Activated T-helper 9 cell treated with anti-CD3 and anti-CD28 coated beads, Interleukin-2, amount 50 U/mL, for 16 hours (primary cell): ENCODE measurements at places on chromosomes 5 and 9.
A peak's percentile ranks its signal among the peaks of the same experiment; 100 is the strongest.

GRCh38 chr5:9540791-9541190, 5.1 kb downstream of the SEMA5A start:
- no peak for DNase-seq

DNA sequence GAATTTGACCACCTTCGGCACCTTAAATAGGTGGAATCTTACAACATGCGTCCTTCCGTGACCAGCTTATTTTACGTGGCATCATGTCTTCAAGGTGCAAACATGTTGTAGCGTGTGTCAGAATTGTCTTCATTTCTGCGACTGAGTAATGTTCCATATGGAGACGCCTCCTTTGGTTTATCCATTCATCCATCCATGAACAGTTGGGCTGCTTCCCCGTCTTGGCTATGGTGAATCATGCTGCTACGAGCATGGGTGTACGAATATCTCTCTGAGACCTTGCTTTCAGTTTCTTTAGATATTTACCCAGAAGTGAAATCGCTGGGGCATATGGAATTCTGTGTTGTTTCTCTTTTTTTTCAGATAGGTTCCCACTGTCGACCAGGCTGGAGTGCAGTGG, 391.9 kb upstream of the IRX2 start:
- DNase-seq: no peak

DNA sequence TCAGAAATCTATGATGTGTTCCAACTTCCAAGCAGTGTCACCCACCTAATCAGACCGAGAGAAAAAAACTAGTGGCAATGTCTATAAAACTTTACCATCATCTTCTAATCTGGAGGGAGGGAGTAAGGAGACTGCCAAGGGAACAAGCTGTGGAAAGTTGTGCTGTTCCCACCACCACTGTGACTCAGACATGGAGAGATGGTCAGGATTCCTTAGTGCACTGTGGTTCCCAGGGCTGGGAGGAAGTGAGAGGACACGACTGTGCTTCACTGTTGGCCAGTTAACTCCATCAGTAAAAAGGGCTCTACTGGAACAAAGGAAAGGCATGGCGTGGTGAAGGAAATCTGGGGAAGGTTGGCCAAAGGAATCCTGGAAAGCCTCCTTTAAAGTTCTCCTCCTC, 18.8 kb downstream of the TICAM2 start:
- DNase-seq: no peak

DNA sequence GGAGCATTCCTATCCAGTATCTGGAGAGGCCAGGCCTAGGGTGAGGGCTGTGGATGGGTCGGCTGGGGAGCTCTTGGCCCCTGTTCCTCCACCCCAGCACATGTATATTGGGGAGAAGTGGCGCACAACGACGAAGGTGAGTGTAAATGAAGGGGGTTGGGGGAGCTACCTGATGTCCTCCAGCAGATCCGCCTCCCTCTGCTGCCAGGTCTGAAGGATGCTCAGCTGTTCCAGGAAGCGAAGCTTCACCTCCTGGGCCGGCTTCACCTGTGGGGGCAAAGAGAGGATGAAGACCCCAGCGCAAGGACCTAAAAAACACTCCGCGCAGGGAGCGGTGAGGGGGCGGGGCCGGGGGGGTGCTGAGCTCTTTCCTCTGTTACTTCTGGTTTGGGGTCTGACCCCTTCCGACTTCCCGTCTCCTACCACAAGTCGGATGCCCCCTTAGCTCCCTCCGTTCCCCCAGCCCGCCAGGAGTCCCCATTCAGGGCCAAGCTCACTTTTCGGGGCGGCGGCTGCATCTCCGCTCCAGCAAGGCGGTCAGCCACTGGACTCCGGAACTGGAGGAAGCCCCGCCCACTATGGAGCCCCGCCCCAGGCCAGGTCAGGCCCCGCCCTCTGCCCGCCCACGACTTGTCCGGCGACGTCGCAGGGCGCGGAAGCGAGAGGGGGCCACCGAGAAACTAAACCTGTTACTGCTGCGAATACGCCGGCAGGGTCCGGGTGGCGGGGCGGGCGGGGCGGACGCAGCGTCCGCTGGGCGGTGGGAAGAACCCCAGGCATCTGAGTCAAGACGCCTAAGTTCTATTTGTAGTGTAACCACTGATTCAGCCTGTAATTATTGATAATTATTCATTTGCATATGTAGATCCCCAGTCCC, at the start of gene FCHSD1:
Gene FCHSD1 (minus strand): TSS at position 568 of the 877 bp plus-strand sequence. CDS start 50 bp downstream, at position 518.
- peak; percentile 78 for DNase-seq

- DNase-seq: no peak
Measured at GRCh38 chr5:139494256-139494655, 11.7 kb upstream of the STING1 start.

DNA sequence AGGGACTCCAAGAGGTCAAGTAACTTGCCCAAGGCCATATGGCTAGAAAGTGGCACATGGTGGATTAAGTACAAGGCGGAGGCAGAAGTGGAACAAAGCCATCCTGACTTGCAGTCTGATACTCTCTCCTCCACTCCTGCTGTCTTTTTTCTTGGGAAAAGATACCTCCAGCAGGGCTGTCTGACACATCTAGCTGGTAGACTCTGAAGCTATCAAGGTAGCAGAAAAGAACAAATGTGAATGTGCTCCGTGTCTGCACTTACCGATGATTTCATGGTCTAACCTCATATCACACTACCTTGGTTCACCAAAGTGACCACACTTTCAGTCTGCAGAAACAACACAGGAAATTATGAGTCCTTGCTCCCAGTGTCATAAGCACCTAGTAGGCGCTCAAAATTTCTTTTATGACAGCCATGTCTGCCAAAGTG, 284.8 kb downstream of the CRB2 start:
- no peak for DNase-seq

DNA sequence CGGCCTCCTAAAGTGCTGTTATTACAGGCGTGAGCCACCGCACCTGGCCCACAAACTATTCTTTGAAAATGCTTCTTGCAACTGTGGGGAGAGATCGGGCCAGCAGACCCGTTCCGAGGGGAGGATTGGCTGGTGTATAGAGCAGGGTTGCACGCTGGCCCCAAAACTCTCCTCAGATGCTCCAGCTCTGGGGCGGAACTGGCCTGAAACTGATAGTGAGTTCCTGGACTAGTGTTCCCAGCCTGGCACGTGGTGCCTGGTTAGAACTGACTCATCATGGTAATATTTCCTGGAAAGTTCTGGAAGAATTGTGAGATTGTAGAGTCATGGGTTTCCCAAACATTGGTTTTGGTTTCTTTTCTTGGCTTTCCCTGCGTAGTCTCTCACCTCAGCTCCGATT, 120.5 kb downstream of the FBXL7 start:
- no peak for DNase-seq

DNA sequence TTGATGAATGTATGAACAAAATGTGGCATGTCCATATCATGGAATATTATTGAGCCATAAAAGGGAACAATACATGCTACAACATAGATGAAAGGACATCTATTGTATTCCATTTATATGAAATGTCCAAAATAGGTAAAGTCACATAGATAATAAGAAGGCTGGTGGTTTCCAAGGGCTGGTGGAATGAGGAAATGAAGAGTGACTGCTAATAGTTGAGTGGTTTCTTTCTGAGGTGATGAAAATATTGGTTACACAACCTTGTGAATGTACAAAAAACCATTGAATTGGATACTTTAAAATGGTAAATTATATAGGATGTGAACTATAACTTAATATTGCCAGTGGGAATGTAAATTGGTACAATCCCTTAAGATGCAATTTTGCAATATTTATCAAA, 5.2 kb downstream of the ARSB start:
- no peak for DNase-seq

- DNase-seq: no peak
Measured at GRCh38 chr5:1719860-1720259, 79.8 kb downstream of the MRPL36 start.

- no peak for DNase-seq
Measured at GRCh38 chr9:4700932-4701331, 21.6 kb downstream of the CDC37L1 start.

GRCh38 chr5:138752341-138752950, 779 bp upstream of the CTNNA1 start:
- no peak for DNase-seq

DNA sequence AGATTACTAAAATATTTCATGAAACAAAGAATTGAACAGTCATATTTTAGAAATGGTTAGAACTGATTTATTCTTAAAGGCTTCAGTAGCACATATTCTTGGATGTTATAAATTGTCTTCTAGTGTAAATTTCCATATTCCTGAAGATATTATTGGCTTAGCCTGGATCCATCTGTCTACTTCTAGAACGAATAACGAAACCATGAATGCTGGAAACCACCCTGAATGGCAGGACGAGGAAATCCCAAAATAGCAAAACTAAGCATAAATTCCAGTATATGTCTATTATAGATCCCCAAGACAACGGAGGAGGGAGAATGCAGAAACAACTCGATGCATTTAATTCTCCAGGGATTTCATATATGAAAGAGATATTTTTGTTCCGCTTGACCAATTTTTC, 2191.0 kb upstream of the ACO1 start:
- DNase-seq: no peak

DNA sequence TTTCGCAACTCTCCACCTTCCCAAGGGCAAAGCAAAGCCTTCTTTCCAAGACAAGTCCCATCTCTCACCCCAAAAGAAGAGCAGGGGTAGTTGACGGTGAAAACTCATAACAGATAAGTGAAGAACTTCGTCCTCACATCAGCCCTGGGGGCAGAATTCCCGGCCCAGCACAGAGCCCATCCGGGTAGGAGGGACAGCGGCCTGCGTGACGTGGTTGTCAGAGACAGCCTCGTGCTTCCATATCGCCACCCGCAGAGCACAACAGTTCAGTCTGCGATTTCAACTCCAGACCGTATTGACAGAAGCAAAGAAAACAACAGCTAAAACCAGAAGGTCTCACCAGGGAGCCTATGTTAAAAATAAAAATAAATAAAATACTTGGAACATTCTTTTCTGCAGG, 273.2 kb downstream of the SYK start:
- no peak for DNase-seq

- no peak for DNase-seq
Measured at GRCh38 chr9:110638381-110638954, 30.1 kb upstream of the MUSK start.

GRCh38 chr9:85502815-85503655, 238.7 kb downstream of the AGTPBP1 start:
- no peak for DNase-seq

- no peak for DNase-seq
Measured at GRCh38 chr5:124823380-124823779, 76.9 kb upstream of the ZNF608 start.

DNA sequence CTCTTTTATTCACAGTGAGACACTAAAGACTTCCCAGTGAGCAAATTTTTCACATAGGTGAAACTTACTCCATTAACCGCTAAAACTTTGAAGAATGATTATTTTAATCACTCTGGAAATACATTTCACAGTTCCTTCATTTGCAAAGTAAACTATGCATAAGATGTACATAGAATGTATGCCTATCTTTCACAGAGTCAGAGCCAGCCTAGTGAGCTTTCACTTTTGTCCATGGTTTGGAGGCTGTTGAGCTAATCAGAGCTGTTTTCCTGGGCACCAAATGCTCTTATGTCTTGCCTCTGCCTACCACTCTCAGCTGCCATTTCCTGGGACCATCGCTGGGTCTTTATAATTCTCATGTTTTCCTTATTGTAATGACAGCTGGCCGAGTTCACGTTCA, 67.3 kb downstream of the PDE8B start:
- no peak for DNase-seq

- DNase-seq: peak; percentile 28
Measured at GRCh38 chr5:142145106-142145900, 36.7 kb downstream of the NDFIP1 start.

- no peak for DNase-seq
Measured at GRCh38 chr9:122059955-122060324, 33.2 kb downstream of the TTLL11 start.

DNA sequence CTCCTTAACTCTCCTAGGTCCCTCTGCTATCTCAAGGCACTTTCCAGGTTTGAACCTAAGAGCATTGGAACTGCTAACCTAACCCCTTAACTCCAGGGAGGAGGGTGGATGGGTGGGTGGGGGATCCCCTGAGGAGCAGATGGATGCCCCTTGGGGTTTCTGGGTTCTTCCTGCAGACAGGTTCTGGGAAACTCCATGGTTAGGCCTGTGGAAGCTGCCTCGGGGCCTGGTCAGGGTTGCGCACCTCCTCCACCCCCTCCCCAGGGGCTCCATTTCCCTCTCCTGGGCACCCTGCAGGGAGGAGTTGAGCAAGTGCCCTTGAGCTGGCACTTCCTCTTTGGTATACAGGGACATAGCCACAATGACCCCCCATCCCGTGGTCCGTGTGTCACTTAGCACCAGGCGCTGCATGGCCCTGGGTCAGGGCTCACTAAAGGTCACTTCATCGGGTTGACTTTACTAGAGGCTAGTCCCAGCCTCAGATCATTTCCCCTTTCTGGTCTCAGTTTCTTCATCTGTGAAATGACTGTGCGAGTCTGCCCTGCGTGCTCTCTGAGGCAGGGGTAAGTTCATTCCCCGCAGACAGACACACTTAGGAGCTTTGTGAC, 16.0 kb downstream of the CXXC5 start:
- DNase-seq: no peak

DNA sequence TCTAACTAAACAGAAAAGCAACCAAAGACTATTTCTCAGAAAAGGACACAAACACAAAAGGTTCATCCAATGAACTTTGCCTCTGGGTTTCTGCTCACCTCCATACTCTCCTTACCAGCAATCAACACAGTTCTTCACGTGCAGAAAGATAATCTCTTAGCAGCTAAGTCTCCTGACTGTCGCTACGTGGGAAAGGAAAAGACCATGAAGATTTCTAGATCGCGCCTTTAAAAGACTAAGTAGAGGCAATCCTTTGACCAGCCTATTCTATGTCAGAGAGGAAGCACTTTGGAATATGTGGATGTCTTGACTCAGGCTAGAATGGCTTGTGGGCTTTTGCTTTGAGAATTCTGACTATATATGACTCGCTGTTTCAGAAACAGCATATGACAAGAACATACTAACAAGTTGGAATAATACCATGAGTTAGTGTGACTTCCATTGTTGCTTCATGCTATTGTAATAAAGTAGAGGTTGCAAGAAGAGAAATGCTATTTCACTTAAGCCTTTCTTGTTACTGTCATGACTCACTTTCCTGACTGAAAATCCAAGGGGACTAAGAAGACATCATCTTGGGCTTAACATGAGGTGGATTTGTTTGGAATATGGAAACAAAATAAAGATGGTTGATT, 339.5 kb upstream of the RFX3 start:
- no peak for DNase-seq

DNA sequence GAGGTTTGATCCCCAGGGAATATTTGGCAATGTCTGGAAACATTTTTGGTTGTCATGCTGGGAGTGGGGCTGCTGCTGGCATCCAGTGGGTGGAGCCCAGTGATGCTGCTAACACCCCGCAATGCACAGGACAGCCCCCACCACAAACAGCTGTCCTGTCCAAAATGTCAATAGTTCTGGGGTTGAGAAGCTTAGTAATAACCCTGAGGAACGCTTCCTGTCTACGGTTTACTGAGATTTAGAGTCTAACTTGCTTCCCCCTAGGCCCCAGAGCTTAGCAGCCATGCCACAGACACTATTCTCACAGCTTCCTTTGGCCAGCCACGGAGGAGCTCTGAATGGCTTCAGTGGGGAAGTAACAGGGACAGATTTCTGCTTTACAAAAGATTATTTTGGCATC, 66.5 kb downstream of the MSX2 start:
- DNase-seq: no peak

GRCh38 chr9:79695531-79696175, 123.9 kb downstream of the TLE4 start:
- no peak for DNase-seq

- DNase-seq: no peak
Measured at GRCh38 chr5:77629509-77630113, 8.9 kb downstream of the OTP start.
